Stimulated activated CD4-positive, alpha-beta T cell treated with anti-CD3 and anti-CD28 coated beads, Interleukin-15, amount 100 ng/mL, for 1 hour (primary cell): ENCODE measurements at places on chromosomes 5 and 9.

DNA sequence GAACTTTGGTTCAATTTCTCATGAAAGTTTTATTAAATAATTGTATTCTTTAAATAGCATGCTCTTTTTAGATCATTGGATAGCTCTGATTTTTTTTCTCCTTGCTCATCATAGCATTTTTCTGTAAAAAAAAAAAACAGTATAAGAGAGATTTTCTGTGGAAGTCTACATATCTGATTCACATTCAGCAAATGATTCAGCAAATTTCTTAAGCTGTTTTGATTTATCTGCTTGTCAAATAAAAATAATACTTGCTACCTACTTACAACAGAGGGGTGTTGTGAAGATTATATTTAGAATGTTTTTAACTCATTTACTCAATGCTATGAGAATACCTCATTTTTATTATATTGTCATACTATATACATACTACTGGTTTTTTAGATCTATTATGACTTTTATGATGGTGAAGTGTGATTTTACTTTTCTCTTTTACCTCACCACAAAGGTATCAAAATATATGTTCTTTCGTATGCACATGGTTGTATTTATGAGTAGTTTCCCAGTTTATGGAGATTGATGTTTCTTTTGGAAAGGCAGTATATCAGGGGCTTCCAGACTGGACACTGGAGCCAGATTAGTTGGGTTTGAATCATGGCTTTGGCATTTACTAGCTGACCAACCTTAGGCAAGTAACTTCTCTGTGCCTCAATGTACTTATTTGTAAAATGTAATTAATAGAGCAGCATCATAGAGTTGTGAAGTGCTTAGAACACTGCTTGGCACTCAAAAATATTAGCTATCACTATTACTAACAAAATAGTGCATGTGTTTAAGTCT is 25.5 kb downstream of the TNPO1 start:
- DNase-seq: no peak

GRCh38 chr5:167684251-167684650 is 607.2 kb upstream of the WWC1 start:
- DNase-seq: no peak

DNA sequence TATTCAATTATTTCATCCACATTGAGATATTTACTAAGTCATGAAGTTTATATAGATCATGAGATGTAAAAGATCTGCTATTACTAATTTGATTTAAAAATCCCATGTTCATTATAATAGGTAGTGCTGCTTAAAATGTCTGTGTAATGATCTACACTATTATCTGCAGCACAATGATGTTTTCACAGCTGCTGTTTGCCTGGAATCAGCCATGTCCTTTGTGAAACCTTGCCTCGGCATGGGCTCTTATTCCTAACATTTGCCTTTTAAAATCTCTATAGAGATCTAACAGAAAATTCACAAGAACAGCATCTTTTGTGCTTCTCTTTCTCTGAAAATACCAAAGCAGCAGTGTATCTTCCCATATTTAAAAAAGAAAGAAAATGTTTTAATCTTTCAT is 444.6 kb downstream of the PTPRD start:
- no peak for DNase-seq

DNA sequence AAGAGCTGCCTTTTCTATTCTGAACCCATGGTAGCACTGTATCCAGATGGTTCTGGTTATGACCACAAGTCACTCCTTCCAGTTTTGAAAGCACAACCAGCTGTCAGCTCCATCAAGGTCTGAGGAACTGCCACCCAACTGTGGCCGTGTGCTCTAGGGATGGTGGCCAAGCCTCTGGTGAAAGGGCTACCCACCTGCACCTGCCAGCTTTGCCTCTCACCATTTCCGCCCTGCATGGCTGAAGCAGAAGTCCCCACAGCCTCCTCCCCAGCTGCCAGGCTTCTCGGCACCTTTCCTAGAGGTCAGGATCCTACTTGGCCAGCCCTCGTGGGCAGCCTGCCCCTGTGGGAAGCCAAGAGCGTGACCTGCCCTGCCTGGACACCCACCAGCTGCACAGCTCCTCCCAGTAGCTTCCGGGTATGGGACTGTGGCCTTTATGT is 16.8 kb downstream of the SEMA5A start:
- DNase-seq: no peak

DNA sequence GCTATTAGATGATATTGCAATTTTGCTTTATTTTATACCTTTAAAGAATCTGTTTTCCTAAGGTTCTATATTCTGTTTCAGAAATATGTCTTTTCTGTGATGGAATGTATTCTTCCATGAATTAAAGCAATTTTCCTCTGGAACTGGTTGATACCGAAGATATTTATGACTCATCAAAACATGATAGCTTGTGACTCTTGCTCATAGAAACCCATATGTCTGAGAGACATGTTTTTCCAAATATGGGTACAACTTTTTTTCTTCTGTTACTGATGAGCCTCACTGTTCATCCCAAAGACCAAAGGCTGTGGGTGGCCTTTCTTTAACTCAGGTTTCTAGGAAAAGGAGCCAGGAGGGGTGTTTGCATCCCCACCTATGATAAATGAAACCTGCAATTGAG is 126.1 kb upstream of the PAPPA start:
- DNase-seq: no peak

DNA sequence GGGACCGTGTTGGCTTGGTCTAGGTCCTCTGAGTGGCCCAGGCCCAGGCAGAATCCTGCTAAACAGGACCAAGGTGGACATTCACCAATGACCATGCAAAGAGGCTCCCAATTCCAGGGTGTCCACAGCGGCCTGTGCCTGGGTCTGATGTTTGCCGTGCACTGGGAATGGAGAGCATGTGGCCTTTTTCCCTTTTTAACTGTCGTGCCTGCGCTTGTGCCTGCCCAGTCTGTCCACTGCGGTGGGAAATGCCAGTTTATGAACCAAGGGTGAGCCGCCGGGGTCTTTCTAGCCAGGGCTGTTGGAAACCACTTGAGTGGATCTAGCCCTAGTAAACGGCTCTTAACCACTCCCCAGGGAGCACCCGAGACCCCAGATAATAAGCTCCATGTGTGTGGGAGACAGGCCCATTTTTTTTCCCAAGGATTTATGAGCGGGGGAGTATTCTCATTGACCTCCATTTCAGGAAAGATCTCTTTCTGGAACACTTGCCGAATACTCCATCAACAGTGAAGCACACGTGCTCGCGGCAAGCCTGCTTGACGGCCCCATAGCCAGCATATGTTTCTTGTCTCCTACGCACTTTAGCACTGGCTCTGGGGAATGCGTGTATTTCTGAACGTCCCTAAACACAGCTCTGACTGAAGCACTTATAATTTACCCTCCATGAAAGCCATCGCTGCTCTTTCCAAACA is 93.2 kb upstream of the PHYKPL start:
- no peak for DNase-seq

- DNase-seq: no peak
These were observed 120.1 kb upstream of the ZNF608 start for GRCh38 chr5:124866355-124867136.

DNA sequence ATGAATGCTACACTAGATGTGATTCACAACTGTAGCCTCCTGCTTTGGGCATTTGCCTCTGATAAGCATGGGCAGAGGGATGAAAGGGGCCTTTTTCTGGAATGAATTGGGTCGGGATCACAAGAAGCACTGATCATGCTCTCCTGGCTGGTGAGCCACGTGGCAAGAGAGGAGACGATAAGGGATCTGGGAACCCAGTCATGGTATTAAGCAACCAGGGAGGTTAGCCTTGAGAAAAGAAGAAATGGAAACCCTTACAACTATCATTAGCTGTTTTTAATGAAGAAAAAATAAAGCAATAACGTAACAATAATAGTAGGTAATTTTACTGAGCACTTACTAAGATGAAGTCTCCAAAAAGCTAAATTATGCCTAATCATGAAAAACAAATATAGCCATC is 50.0 kb upstream of the RAI14 start:
- DNase-seq: no peak

DNA sequence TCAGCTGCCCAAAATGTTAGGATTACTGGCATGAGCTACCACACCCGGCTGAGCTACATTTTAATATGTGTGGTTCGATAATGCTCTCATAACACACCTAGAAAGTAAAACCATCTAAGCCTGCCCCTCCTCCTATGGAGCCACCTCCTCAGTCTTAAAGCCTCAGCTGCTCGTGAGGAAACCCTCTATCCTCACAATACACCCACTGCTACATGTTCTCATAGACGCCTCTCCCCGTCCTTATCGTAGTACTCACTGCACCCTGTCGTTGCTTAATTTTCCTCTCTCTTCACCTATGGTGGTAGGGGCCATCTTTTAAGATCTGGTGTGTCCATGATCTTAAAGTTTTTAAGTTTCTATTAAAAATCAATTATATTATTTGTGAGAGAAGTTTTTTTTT is 72.9 kb downstream of the RCL1 start:
- DNase-seq: no peak

GRCh38 chr5:97836816-97837215 is 653.8 kb upstream of the RIOK2 start:
- DNase-seq: no peak

DNA sequence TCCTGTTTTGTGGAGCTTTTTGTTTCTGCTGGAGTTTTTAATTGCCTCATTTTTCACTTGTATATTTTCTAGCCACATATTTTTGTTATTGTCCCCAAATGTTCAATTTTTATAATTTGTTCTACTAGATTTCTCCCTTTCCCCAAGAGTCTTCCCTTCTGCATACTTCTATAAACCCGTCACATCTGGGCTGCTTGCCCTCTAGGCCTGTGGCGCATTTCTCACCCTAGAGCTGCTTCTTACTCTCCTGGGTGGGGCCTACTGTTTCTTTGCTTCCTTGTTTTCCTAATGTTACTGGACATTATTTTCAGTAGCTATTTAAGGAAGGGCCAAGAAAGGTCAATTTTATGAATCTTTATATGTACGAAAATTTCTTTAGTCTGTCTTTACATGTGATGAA is 51.5 kb downstream of the NXNL2 start:
- DNase-seq: no peak

- DNase-seq: no peak
These were observed 348.4 kb upstream of the SLC30A5 start for GRCh38 chr5:68745448-68745847.

GRCh38 chr9:128555180-128555721 is 2.9 kb downstream of the SPTAN1 start:
- DNase-seq: no peak

GRCh38 chr9:99398241-99398640 is 176.2 kb downstream of the SEC61B start:
- no peak for DNase-seq

DNA sequence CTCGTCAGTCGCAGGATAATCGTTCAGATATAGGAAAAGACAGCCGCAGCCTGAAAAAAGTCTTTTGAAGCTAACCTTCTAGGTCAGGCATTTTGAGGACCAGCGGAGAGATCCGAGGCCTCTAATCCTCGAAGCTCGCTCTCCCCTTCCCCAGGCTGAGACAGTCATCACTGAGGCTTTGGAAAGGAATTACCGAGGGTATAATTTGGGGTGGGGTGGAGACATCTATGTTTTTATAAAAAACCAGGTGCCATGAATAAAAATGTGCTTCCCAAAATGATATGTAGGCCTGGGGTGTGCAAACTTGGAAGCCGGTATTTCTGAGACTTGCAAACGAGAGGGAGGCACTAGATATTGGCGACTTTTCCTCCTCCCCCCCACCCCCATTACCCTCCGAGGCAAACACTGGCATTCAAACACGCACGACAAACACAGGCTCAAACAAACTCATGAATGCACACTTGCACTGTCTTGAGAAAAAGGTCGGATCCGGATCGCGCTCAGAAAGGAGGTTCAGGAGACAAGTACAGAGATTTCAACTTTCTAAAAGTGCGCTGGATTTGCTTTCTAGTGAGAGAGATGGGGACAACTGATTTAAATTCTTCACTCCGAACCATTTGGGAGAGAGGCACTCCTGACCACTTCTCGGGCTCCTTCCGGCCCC is 935 bp upstream of the MSX2 start:
- DNase-seq: no peak

- no peak for DNase-seq
These were observed 31.0 kb downstream of the DOCK2 start for GRCh38 chr5:169667896-169668674.

DNA sequence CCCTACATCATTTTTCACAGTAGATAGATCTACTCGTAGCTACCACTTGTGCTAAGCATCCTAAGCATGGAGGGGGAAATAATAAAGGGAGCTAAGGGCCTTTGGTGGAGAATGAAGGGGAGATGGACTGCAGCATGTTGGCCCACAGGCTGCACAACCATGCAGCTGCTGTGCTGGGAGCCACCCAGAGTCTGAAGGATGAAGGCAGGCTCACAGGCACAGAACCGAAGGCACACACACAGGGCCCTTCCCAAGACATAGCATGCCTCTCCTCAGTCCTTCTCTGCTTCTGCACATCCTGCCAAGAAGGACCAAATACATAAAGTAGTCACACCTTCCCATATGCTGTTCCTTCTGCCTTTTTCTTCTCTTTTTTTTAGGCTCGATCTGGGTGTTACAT is 6.6 kb downstream of the FAM193B start:
- no peak for DNase-seq

DNA sequence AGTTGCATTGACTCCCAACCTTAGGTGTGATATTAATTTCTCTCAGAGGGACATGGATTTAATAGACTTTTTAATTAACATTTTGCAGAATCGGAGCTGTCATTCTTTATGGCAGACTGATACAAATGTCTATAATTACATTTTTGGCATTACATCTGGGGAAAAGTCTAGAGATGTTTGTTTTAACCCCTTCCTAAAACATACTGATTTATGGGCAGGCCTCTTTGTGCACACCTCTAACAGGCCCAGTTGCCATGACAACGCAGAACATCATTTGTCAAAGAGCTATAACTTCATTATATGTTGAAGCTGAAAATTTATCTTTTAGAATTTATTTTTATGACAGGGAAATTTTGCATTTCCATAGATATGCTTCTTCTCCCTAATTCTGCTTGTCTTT is 158.5 kb downstream of the NTRK2 start:
- no peak for DNase-seq

DNA sequence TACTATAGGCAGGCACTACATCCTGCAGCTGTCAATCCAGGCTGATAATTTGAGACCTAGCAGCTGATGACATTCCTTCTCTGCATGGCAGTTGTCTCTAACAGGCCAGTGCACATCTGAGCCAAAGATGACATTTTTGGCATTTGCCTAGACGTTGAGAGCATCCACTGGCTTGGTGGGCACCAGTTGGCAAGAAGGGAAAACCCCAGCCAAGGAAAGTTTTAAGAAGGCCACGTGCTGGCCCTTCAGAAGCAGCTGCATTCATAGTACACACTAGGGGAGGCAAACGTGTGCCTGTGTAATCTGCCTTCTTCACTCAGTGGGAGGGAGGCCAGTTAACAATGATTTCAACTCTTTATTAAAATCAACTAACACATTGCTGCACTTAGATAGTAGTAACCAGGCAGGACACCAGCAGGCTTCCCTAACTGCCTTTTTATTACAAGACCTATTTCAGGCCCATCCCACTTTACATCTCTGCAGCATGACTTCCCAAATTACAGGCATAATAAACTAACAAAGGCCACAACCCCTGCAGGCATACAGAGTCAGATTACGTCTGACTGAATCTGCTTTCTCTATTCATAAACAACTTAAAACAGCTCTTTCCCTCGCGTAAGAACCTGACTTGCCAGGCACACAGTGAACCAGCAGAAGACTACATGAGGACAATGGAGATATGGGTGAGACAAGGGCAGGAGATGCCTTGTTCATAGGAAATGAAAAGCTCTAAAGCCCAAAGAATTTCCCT is 576.3 kb downstream of the PDE4D start:
- no peak for DNase-seq

- DNase-seq: no peak
These were observed 17.8 kb downstream of the SH3TC2 start for GRCh38 chr5:149045089-149045460.
